ENCODE measurements at places on chromosomes 2 and 18. TPM values are rescaled to one million over a fixed set of nuclear protein-coding genes. Genes with fewer than 3 reads are reported as not detected.

The TMEM198 gene
- 4.4 TPM for total RNA-seq

The SP5 gene
- not detected for total RNA-seq

The DSC2 gene
- not detected for total RNA-seq

DNA sequence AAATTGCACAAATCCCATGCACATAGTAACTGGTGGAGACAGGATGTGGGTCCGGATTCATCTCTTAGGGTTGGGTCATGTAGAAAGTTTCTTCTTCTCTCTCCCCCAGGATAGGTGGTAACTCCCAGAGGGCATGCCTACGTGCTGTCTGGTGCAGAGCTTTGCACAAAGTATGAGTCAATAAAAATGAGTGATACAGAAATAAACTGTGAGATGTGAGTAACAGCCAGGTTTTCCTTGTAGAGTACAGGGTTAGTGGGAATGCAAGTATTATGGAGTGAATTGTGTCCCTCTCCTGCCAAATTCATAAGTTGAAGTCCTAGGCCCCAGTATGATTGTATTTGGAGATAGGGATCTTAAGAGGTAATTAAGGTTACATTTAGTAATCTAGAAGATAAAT lies 289.4 kb downstream of the ALK start:
- no peak overlapping the region for H3K27ac ChIP-seq
- H3K27me3 ChIP-seq, result peaks cover 28% of the 10 kb centered on the region
- H3K4me1 ChIP-seq, result no peaks in the 10 kb centered on the region
- no peaks in the 10 kb centered on the region for H3K36me3 ChIP-seq

DNA sequence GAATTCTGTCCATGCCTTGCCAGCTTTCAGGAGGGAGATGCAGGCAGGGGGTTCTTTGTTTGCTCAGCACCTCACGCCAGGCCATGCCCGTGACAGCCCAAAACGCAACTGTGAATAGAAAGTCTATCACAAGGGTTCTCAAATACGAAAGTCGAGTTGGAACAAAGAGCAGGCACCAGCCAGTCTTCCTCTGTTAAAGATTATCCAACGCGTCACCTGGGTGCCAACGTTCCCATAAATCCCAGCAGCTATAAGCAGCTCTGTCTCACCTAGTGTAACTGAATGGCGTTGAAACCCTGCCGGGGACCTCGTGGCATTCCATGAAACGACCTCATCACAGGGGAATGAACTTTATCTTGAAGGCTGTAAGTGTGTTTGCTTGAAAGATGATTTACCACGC lies 84.8 kb upstream of the GATA6 start:
- peaks cover 3% of the 10 kb centered on the region for H3K27me3 ChIP-seq
- no peak overlapping the region for H3K27ac ChIP-seq
- H3K4me3 ChIP-seq, result no peak overlapping the region
- DNase-seq, result no peak
- H3K36me3 ChIP-seq, result no peaks in the 10 kb centered on the region

DNA sequence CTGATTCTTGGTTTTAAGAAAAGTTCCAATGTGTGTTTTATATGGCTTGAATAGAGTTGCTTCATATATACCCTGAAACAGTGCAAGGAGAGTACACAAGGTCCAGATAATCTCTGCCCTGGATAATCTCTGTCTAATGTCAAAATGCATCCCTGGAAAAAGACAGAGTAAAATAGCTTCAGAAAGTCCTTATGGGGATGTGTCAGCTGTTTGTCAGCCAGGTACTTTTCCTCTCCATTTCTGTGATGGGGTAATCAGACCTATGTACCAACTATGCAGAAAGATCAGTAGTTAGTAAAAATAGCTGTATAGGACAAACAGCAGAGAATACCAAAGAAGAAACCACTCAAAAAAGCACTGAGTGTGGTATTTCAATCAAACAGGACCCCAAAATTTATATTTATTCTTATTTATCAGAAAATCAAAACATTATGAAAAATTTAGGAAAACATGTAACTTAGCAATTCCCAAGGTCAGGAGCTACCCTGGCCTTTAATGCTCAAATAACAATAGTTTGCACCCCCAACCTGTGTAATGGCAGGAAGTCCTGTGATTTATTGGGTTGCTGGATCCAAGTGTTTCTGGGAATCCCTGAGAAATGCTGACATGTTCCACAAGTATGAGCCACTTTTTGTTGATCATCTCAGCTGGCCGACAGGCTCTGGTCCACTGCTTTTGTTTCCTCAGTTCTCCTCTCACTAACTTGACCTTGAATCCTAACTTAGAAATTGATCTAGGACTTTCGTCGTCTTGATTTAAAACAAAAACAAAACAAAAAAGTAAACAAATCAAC lies 69.6 kb downstream of the MDH1 start:
- H3K4me3 ChIP-seq, result no peak overlapping the region
- H3K36me3 ChIP-seq, result no peaks in the 10 kb centered on the region
- H3K4me1 ChIP-seq, result peaks cover 1% of the 10 kb centered on the region

DNA sequence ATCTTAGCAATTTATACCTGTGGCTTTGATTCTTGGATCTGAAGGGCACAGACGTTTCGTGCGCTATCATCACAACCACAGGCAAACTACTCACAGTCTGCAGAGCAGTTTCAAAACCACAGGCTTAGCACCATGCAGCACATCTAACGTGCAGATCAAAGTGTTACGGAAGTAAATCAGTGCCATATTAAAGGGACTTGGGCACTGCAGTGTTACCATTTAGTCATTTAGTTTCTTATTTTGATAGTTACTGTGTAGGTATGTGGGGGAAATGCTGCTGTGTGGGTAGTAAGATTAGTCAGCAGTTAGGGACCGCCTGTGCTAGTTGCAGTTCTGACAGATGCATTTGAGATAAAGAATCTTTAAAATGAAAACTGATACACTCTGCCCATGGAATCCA lies 384.0 kb downstream of the NBAS start:
- peak overlapping the region; percentile 18 for H3K4me3 ChIP-seq
- peaks cover 49% of the 10 kb centered on the region for H3K4me1 ChIP-seq
- DNase-seq, result peak; percentile 85
- H3K27ac ChIP-seq, result peak overlapping the region; percentile 19
- H3K36me3 ChIP-seq, result peaks cover 20% of the 10 kb centered on the region
- peaks cover 8% of the 10 kb centered on the region for H3K27me3 ChIP-seq

DNA sequence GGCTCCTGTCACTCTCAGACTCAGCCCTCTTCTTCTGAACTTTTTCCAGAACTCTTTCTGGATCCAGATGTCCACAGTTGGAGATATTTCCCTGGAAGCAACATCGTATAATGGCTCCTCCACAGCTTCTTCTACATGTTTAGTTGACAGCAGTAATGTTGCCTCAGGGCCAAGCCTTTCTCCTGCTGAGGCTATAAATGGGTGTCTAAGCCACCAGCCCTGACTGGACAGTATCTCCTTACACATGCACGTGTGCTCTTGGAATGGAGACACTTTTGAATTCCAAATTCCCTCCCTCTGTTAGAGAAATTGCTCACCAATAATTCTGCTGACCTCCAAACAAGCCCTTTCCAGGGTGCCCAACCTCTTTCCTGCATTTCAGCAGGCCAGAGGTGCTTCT lies 156.2 kb upstream of the PIK3C3 start:
- H3K4me3 ChIP-seq, result no peak overlapping the region
- no peak overlapping the region for H3K27ac ChIP-seq
- H3K4me1 ChIP-seq, result no peaks in the 10 kb centered on the region
- H3K27me3 ChIP-seq, result peaks cover 2% of the 10 kb centered on the region
